PC-9 (cell line): ENCODE measurements at places on chromosomes 4 and X.

DNA sequence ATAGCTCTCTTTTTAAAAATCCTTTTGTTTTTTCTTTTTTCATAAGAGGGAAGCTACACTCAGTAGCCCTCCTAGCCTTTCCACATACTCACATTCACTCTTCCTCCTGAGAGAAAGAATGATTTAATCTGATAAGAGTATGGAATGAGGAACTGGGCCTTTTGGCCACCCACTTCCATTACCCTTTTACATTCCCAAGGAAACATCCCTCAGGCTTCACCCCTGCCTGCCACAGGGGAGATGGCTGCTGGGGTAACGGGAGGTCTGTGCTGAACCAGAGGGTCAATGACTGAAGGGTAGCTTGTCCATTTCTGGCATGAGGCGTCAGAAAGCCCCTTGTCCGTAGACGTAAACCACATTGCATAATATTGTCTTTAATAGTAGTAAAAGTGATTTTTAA lies 67.2 kb upstream of the CCSER1 start:
- no peak for DNase-seq

GRCh38 chrX:25527156-25527555 lies 511.4 kb upstream of the ARX start:
- no peak for DNase-seq

DNA sequence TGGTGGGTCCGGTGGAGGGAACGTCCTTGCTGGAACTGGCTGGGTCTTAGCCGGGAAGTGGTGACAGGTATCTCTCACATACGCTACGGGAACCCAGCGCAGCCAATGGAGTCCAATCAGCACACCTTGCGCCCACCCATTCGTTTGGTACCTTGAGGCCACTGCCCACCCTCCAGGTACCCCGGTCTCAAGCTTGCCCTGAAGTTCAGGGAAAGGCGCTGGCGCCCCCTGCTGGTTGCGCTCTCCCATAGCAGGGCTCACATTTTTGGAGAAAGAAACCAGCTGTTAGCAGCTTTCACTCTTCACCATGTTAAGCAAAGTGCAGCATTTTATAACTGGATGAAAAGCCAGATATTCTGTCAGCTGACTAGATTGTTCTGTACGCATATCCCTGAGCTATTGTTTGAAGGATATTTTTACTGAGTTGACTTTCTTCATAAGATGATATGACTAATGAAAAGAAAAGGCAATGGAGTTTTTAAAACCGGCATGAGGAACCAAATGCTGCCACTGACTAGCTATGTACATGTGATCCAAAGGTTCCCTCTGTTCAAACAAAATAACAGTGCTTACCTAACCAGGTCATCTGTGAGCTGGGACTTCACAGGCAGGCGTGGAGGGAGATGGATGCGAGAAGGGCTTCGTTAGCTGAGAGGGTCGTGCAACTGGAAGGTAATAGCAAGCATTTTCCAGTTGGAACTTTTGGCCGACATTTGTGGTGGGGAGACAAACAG lies 43.7 kb downstream of the OTOP1 start:
- DNase-seq: no peak

- DNase-seq: no peak
Observed at GRCh38 chr4:152564336-152564735, 28.4 kb upstream of the FBXW7 start.

- no peak for DNase-seq
Observed at GRCh38 chr4:114464726-114465272, 133.8 kb upstream of the UGT8 start.

DNA sequence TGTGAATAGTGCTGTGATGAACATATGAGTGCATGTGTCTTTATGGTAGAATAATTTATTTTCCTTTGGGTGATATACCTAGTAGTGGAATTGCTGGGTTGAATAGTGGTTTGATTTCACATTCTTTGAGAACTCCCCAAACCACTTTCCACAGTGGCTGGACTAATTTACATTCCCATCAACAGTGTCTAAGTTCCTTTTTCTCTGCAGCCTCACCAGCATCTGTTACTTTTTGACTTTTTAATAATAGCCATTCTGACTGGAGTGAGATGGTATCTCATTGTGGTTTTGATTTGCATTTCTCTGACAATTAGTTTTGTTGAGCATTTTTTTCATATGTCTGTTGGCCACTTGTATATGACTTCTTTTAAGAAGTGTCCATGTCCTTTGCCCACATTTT lies 29.1 kb downstream of the JADE3 start:
- DNase-seq: no peak

GRCh38 chr4:15902746-15903145 lies 35.8 kb downstream of the FGFBP1 start:
- DNase-seq: no peak

- DNase-seq: no peak
Observed at GRCh38 chr4:176443646-176444409, 124.1 kb downstream of the SPCS3 start.

DNA sequence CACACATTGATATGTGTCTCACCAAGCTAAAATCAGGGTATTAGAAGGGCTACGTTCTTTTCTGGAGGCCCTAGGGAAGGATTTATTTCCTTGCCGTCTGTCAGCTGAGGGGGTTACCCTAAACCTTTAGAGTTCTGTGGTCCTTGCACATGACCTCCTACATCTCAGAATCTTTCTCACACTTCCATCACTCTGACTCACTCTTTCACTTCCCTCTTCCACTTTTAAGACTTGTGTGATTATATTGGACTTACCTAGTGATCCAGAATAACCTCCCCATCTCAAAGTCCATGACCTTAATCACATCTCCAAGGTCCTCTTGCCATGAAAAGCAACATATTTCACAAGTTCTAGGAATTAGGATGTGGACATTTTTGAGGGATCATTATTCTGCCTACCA lies 53.6 kb upstream of the FUNDC1 start:
- no peak for DNase-seq

DNA sequence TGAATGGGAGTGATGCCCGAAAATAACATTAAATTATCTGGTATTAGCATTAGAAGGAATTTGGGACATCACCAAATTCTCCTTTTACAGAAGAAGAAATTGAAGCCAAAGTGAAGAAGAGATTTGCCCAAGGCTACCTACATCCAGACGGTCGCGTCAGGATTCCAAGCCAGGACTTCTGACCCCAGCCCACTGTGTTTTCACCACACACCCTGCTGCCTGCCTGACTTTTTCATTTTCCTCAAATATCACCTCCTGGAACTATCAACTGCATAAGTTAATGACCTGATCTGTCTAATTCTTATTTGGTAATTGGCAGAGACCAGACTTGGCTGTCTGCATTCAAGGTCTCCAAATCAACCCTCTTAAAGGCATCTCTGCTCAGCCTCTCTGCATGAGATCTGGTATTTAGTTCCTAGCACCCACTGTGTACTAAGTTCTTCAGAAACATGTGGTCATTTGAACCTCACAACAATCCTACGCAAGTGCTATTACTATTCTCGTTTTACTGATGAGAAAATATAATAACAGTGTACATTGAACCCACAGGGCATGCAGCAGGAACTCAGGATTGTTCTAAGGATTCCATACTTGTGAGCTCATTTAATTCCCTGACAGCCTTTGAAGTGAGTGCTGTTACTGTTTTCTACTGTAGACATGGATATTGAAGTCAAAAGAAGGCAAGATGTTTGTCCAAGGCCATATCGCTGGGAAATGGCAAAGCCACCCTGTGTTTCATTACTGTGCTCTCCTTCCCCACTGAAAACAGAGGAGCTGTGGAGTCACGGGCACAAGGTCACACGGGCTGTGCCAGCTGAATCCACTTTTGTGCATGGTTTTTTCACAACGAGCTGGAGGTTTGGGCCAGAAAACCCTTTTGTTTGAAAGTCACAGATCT lies 195.2 kb upstream of the C1QTNF7 start:
- no peak for DNase-seq

- DNase-seq: no peak
Observed at GRCh38 chrX:74422576-74423288, 1.4 kb downstream of the SLC16A2 start.

DNA sequence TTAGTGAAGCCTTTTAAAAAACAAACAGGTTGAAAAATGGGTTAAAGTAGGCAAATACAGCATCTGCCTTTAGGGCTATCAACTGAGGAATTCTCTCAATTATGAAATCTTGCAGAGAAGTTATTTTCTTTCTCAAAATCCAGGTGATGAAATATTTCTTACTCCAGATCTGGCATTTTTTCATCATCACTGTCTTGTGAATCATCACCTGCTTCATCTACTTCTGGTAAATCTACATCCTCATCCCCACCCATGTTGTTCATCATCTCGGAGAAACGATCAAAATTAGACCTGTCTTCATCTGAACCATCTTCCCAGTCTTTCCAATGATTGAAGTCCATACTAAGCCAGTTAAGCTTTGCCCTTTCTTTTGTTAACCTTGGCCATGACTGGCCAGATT lies 33.3 kb upstream of the HPF1 start:
- no peak for DNase-seq

- DNase-seq: no peak
Observed at GRCh38 chr4:45036677-45037076, 310.3 kb upstream of the GNPDA2 start.

GRCh38 chr4:24889991-24890390 lies 22.9 kb downstream of the CCDC149 start:
- no peak for DNase-seq

GRCh38 chr4:139918591-139918990 lies 235.4 kb downstream of the MAML3 start:
- no peak for DNase-seq

- no peak for DNase-seq
Observed at GRCh38 chr4:52728691-52729240, 22.5 kb downstream of the ERVMER34-1 start.

DNA sequence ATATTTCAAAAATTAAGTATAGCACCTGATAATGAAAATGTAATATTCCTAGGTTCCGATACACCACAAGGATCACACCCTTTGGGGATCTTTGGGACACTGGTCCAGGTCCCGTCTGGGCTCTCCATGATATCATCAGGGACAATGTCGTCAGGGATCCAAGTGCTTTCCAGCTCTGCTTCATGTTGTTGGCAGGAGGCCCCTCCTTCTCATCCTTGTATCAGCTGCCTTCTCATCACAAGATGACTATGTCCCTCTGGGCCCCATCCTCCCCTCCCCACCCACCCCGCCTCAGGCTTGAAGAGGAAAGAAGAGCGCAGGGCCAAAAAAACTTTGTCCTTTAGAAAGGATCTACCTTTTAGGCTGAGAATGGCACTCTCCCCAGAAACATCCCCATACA lies 128.3 kb upstream of the KLF3 start:
- DNase-seq: no peak

DNA sequence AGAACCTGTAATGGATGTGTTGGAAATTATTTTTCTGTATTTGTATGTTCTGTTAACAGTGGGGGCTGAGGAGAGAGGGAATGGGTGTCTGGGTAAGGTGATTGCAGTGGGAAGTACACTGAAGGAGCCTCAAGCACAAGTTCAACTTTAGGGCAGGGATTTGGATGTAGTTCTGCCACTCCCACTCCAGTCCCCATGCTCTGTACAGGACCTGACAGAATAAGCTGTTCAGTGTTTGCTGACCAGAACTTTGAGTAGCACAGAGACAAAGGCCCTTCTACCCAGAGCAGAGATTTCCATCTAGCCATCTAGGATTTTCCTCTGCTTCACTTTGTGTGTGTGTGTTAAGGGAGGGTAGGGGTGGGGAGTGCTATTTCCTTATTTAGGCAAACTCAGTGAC lies 49.2 kb downstream of the VSIG4 start:
- DNase-seq: no peak

GRCh38 chrX:32153585-32153984 lies 1057.8 kb downstream of the DMD start:
- DNase-seq: no peak

DNA sequence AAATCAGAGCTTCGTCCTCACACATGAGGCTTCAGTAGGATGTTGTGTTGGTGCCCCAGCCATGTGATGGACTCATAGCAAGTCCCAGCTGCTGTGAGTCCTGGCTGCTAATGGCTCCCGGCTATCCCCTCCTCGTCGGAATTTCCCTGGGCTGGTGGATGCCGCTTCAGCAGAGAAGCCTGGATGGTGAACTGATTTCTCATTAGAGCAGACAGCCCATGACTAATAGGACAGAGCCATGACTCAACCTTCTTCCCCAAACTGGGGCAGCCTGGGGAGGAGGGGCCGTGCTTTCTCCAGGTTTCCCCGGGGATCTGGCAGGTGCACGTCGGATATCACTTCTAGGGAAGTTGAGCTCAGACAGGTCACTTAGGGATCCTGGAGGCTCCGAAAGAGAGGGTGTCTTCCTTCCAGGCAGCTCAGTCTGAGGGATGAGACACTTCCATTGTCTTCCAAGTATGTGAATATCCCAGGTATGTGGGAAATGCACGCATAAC lies 112.7 kb downstream of the ASMT start:
- peak; percentile 65 for DNase-seq

GRCh38 chr4:111334361-111334760 lies 711.5 kb upstream of the PITX2 start:
- DNase-seq: no peak

DNA sequence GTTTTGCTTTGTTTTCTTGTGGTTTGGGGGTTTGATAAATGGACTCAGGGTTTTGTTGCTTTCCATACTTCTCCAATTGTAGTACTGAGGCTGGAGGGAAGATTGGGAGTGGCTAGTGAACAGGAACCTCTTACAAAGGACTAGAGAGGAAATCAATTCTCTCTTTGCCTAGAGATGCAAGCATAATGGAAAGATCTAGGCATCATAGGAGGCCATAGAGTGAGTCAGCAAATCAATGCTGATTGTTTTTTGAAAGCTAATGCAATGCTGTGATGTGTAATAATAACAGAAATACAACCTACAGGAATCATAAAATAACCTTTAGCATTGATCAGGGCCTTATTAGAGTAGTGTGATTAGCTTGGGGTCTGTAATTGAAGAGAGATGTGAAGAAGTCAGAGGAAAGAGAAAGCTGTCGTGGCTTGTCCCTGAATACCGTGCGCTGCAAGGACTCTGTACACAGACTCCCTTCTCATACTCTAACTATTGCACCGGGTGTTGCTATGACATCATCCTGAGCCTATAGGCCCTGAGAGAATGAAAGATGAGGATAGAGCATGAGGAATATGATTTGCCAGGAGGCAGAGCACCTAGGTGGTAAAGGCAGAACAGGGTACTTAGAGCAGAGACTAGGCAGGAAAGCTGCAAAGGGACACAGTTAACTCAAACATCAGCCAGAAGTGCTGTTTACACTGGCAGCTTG lies 29.3 kb upstream of the GPR101 start:
- DNase-seq: no peak

- no peak for DNase-seq
Observed at GRCh38 chr4:23970201-23970850, 80.5 kb upstream of the PPARGC1A start.

GRCh38 chr4:24984602-24985532 lies 45.9 kb downstream of the LGI2 start:
- no peak for DNase-seq

- no peak for DNase-seq
Observed at GRCh38 chrX:112643721-112644120, 36.0 kb downstream of the LHFPL1 start.

DNA sequence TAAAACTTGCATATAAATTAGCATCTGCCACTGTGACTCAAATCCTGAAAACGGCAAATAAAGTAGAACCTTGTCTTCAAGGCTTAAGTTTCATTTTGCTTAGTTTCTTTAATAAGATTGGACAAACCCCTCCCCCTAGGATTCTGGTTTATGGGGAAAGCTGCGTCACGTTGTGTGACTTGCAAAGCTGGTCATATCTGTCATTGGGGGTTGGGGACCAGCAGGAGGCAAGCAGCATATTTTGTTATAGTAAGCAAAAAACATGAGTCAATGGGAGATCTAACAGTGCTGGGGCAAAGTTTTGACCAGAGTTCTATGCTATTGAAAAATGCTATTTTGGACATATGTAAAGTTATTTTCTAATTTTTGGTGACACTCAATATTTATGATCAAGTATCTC lies 407.3 kb downstream of the PCDH18 start:
- DNase-seq: peak; percentile 11
